Daoy (cell line): ENCODE measurements at places on chromosomes 4 and X. TPM values are rescaled to one million over a fixed set of nuclear protein-coding genes. Genes with fewer than 3 reads are reported as not detected.

The HTR2C gene
- total RNA-seq, result 0.83 and 0.86 TPM in 2 replicates

The SMPX gene
- not detected in 2 replicates for total RNA-seq

The BEX5 gene
- 2.1 and 6.5 TPM in 2 replicates for total RNA-seq

The NLGN4X gene
- total RNA-seq, result 0.11 TPM in 1 of 2 replicates, not detected in the other

The AKAP14 gene
- total RNA-seq, result not detected in 2 replicates
